ENCODE measurements at places on chromosomes 7 and 10.

- DNase-seq = no peak
Measured at GRCh38 chr10:68112837-68113236, 3.5 kb downstream of the MYPN start.

- DNase-seq = no peak
Measured at GRCh38 chr7:142878315-142878714, 7.2 kb downstream of the TRPV6 start.

- DNase-seq = no peak
Measured at GRCh38 chr10:103441611-103442010, 10.6 kb downstream of the CALHM2 start.

- no peak for DNase-seq
Measured at GRCh38 chr7:99451936-99452335, 13.2 kb downstream of the CPSF4 start.

- DNase-seq = no peak
Measured at GRCh38 chr7:83832009-83832408, 183.1 kb upstream of the SEMA3E start.

- DNase-seq = no peak
Measured at GRCh38 chr10:104045151-104046089, 40.3 kb downstream of the COL17A1 start.

GRCh38 chr7:149126662-149127266 lies 640 bp upstream of the ZNF425 start:
- DNase-seq = peak; percentile 50

- no peak for DNase-seq
Measured at GRCh38 chr10:50529660-50530059, 94.1 kb downstream of the SGMS1 start.

DNA sequence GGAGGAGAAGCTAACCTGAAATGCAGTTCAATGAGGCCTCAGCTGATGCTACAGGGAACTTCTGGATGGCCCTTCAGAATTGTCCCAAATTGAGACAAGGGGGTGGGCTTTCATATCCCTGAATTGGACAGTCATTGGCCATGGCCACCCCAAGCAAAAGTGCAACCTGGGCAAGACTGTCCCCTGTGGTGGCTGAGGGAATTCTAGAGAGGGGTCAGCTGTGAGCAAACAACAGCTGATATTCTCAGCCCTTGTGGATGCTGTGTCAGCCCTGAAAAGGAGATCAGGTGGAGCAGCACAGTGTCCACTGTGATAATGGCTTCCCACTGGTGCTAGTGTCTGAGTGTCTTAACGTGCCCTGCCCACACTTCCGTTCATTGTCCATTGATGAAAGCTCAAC lies 76.6 kb downstream of the SLC16A9 start:
- no peak for DNase-seq

DNA sequence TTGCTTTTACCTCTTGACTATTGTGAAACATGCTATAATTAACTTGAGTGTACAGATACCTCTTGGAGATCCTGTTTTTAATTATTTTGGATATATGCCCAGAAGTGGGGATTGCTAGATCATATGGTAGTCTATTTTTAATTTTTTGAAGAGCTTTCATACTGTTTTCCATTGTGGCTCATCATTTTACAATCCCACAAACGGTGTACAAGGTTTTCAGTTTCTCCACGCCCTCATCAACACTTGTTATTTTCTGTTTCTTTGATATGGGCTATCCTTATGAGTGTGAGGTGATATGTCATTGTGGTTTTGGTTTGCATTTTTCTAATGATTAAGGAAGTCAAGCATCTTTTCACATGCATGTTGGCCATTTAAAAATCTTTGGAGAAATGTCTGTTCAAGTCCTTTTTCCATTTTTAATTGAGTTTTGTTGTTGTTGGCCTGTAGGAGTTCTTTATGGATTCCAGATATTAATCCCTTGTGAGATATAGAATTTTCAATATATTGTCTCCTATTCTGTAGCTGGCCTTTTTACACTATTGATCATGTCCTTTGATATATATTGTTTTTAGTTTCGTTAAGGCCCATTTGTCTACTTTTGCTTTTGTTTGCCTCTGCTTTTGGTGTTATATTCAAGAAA lies 7.5 kb downstream of the AGK start:
- DNase-seq = no peak

DNA sequence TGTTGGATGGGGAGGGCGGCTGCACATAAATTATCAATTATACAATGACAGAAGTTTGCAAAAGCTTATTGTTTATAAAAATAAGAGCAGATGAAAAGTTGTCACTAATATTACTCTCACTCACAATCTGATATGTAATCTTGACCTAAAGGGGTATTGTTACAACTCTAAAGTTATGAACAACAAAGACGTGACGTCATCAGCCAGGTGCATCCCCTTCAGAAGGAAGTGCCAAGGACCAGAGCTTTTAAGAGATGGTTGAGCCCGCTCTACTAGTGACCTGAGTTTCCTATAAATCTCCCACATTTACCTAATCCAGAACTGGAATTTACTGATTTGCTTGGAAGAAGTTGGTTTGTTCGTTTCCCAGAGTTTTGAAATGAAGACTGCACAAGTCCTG lies 247.7 kb upstream of the MGMT start:
- DNase-seq = no peak

Measured in T-helper 2 cell (primary cell).